Brain microvascular endothelial cell (primary cell): ENCODE measurements at places on chromosomes 7 and 10.

DNA sequence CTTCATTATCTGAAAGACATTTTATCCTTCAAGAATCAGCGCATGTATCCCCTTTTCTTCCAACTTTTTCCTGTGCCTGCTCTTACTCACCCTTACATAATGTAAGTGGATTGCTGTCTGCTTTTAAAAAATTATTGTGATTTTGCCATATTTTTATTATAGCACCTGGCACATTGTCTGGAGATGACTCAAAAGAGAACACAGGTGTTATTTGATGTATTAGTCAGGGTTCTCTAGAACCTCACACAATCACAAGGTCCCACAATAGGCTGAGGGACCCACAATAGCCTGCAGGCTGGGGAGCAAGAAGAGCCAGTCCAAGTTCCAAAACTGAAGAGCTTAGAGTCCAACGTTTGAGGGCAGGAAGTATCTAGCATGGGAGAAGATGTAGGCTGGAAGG lies 390.0 kb downstream of the EXOC4 start:
- no peak for DNase-seq

GRCh38 chr7:102147008-102147407 lies 139.7 kb upstream of the SH2B2 start:
- DNase-seq = no peak

GRCh38 chr7:2953099-2953498 lies 90.6 kb downstream of the CARD11 start:
- DNase-seq = no peak

DNA sequence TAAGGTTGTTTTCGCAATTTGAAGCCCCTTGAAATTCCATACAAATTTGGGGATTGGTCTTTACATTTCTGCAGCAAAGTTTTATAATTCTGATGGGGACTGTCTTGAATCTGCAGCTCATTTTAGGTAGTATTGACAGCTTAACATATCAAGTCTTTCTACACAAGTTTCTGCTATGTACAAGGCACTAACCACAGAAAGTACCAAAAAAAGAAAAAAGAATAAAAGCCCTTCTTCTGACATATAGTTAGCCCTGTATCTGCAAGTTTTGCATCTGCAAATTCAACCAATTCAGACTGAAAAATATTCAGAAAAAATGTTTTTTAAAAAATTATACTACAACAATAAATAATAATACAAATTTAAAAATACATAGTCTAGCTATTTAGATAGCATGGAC lies 15.3 kb downstream of the POT1 start:
- DNase-seq = no peak

DNA sequence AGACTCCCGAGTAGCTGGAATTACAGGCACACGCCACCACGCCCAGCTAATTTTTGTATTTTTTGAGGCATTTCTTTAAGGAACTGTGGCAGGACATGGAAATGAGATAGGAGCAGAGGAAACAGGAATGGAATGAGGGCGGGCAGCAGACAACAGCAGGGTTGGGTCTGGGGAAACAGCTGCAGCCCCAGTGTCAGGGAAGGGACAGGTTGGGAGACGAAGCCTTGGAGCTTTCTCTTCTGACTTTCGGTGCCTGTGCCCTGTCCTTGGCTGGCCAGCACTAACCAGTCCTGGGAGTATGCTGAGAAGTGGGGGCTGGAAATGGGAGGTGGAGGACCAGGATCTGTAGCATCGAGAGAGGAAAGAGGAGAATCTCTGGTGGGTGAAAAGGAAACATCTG lies 47.4 kb downstream of the ATOH7 start:
- no peak for DNase-seq

- peak; percentile 73 for DNase-seq
Observed at GRCh38 chr7:94436018-94436604, 41.4 kb downstream of the COL1A2 start.

- DNase-seq = no peak
Observed at GRCh38 chr10:75334720-75335119, 66.8 kb downstream of the ZNF503 start.

DNA sequence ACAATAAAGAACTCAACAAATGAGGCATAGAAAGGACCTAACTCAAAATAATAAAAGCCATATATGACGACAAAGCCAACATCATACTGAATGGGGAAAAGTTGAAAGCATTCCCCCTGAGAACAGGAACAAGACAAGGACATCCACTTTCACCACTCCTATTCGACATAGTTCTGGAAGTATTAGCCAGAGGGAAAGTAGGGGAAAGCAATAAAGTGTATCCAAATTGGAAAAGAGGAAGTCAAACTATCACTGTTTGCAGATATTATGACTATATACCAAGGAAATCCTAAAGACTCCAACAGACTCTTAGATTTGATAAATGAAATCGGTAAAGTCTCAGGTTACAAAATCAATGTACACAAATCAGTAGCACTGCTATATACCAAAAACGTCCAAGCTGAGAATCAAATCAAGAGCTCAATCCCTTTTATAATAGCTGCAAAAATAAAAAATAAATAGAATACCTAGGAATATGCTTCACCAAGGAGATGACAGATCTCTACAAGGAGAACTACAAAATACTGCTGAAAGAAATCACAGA lies 4.8 kb downstream of the ANXA7 start:
- DNase-seq = no peak

DNA sequence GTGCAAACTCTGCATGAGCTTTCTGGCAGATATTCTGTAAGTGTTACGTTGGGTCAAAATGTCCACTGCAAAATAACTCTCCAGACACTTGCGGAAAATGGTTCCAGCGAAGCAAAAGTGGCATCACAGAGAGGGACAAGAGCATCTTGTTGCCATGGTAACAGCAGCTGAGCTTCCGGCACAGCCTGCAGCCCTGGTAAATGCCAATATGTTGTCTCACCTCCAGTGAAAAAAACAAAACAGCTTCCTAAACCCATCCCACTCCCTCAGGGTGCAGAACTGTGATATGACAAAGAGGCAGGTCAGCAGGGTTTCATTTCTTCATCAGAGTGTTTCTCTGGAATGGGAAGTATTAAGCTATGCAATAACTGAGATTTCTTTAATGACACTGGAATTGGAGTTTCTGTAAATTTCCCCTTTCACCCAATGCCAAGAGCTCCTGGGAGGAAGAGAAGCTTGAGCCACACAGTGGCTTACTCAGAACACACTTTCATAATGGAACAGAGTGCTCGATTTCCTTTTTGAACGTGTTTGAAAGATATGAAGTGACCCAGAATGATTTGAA lies 65.6 kb downstream of the FOXI2 start:
- no peak for DNase-seq

DNA sequence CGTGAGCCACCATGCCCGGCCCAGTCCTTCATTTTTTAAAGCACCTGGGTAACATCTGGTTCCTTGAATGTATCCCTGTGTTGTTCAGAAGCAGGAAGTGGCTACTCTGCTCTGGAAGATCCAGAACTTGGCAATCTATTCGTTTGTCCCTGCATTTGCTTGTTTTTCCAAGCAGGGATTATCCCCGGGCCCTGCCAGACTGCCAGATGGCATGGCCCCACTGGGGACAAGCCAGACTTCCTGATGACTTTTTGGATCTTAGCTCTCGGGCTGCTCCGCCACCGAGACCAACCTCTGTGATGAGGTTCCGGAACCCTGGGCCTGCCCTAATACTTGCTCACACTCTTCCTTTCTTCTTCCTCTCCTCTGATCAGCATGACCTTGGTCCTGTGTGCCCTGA lies 496.7 kb downstream of the TYW1 start:
- DNase-seq = no peak

- DNase-seq = peak; percentile 13
Observed at GRCh38 chr10:79559726-79560125, 481 bp downstream of the SFTPA2 start.

GRCh38 chr7:146053492-146053891 lies 63.1 kb upstream of the CNTNAP2 start:
- DNase-seq = peak; percentile 18

DNA sequence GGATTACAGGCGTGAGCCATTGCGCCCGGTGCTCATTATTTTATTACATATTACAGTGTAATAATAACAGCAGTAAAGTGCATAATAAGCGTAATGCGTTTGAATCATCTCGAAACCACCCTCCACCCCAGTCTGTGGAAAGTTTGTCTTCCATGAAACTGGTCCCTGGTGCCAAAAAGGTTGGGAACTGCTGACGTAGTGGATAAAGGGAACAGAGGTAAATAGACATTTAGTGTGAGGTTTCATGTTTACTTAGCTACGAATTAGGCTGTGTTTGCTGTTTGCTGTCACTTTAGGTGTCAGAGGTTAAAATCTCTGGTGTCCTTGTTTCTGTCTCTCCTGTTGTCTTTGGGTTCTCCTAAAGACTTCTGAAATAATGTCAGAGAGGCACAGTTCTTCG lies 60.3 kb upstream of the SLC39A12 start:
- no peak for DNase-seq

DNA sequence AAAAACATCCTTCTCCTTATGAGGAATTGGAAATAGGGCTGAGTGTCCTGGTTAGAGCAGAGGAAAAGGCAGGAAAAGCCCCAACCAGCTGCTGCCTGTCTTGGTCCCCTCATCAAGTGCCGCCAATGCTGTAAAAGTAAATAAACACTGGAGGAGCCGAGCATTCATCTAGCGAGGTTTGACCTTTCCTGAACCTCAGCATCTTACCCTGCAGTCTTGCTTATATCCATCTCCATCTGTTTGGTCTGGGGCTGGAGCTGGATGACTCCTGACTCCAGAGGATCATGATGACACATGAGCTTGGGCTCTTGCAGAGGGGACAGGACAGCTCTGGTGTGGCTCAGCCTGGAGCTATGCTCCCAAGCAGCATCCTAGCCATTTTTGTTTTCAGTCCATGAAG lies 501.1 kb downstream of the TNS3 start:
- DNase-seq = peak; percentile 35

DNA sequence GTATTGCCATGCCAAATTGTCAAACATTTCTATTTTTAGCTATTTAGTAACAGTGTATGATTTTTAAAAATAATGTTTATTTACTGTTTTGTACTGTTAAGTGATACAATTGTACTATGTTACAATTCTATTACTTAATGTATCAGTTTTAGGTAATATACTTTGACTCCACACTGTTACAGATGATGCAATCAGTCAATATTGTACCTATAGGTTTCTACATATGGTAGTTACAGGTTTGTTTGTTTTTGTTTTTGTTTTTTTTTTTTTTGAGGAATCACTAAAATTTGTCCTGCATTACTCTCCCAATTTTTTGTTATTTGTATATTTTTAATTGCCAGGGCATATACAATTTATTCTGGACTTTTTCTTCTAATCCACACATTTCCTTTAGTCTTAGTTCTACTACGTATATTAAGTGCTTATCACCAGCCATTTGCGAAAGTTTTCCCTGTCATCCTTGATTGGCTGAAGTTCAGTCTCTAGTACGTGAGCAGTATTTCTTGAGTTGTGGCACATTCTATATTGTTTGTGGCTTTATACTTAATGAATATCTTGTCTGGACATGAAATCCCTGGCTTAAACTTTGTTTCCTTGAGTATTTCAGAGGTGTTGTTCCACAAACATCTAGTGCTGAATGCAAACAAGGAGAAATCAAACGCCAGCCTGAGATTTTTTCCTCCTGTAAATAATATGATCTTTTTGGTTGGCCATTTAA lies 114.1 kb downstream of the MAGI2 start:
- no peak for DNase-seq

GRCh38 chr7:66576646-66577045 lies 52.0 kb upstream of the KCTD7 start:
- no peak for DNase-seq

GRCh38 chr7:148185041-148185440 lies 405.5 kb upstream of the C7orf33 start:
- DNase-seq = peak; percentile 38

DNA sequence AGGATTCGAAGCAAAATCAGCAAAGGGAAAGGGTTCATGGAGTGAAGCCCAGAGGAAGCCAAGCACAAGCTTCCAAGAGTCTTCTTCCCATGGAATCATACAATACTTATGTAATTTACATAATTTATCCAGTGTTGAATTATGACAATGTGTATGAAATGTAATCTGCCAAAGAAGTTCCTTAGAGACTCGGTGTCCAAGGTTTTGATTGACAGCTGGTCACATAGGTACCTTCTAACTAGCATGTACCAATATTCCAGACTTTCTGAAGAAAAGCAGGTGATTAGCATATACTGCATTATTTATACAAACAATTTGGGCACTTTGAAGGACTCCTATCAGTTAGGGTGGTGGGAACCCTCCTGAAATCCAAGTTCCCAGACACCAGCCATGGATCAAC lies 35.3 kb downstream of the ANKIB1 start:
- no peak for DNase-seq

- DNase-seq = no peak
Observed at GRCh38 chr10:11387044-11387443, 224.4 kb downstream of the USP6NL start.

GRCh38 chr10:116457488-116457887 lies 29.8 kb downstream of the PNLIPRP3 start:
- DNase-seq = no peak

- DNase-seq = no peak
Observed at GRCh38 chr7:37410305-37411229, 38.1 kb downstream of the ELMO1 start.

DNA sequence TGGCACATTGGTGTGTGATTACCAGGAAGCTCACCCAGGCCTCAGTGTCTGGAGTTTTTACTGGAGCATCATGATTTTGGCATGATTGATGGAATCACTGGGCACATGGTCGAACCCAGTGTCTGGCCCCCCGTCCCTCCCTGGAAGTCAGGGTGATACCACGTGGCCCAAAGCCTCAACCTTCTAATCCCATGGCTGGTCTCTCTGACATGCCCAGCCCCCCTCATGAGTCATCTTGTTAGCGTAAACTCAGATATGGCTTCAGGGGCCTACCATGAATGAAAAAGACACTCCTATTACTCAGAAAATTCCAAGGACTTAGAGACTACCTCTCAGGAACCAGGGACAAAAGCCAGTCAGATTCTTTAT lies 109.3 kb downstream of the GRK5 start:
- DNase-seq = peak; percentile 88

DNA sequence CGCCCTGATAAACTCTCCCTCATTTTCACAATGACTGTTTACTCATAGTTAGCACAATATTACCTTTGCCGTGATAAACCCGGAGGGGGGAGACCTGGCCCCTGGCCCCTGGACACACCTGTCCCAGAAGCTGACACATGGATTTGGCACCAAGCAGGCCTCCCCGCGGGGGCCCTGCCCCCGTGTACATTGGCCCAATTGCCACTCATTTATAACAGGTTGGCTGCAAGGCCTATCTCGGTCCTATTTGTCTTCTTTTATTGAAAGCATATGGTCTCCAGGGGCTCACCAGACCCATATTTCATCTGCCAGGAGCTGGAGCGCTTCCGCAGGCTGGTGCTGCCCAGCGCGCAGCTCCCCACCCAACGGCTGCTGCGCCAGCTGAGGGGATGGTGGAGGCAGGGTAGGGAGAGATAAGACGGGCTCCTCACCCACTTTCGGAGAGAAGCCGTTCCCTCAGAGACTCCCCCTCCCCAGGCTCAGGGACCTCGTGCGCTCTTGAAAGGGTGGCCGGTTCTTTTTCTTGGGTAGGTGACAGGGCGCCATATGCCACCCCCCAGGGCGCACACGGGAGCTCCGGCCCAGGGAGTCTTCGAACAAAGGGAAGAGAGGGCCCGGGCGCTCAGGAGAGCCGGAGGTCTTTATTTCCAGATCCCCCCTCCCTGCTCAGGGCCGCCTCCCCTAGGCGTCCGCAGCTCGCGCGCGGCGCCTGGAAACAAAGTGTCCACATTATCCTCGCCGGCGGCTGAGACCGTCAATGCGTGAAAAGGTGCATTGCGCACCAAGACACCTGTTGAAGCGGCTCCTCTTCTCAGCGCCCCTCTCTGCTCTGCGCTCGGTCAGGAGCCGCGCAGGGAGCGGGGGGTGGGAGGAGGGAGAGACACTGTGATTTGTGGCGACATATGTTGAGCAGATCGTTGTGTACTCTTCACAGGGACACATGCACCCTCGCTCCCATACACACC lies 4.3 kb upstream of the NEUROG3 start:
- DNase-seq = no peak

GRCh38 chr7:46003896-46004875 lies 83.1 kb upstream of the IGFBP3 start:
- peak; percentile 72 for DNase-seq
